Colonic mucosa (tissue), 4 donors: ENCODE measurements at places on chromosomes 16 and 17.

DNA sequence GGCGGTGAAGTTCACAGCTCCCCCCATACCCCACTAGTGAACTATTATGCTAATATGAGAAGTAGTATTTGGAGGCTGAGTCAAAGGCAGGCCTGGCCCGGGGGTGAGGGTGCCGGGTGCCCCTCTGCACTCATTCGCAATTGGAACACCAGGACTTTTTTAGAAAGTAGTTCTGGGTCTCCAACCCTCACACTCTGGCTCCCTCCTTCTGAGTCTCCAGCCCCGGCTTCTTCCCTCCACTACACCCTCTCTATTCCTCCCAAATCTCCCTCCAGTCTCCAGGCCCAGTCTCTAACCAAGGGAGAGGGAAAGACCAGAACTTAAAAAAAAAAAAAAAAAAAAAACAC, 11.3 kb upstream of the HOXB2 start:
- DNase-seq = no peak

DNA sequence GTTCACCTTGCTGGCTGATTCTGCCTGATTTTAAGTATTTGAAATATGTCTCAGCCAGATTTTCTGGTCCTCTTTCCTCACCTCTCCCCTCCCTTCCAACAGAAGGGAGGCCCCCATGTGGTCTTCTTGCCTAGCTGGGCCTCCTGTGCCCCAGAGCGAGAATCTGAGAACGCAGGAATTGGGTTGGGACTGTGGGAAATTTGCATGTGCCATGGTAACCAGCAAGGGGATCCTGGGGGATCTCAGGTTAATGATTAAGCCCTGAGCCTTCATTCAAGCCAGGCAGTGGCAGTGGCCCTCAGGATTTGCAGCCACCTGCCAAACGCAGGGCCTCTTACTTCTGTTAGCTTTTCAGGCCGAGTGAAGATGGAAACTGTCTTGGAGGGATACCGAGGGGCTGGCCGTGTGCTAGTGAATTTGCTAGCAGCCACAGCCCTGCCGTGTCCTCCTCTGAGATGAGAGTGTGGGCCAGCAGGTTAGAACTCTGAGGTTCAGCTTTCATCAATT, 40.2 kb downstream of the KSR1 start:
- DNase-seq = no peak

DNA sequence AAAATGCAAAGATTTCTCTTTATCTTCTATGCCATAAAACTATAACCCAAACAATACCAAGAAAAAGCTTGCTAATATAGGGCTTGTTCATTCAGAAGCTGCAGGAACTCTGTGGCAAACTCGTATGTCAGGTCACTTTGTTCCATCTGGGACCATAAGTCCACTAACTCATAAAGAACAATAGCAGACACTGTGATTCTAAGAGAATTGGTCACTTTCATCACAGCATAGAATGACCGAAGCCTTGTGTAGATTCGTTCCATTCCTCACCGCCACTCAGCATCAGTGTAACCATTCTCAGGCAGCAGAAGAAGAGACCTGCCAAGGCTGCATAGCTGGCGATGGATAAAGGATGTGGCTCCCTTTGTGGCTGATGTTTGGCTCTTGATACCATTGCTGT, 30.3 kb upstream of the VAT1L start:
- no peak for DNase-seq

DNA sequence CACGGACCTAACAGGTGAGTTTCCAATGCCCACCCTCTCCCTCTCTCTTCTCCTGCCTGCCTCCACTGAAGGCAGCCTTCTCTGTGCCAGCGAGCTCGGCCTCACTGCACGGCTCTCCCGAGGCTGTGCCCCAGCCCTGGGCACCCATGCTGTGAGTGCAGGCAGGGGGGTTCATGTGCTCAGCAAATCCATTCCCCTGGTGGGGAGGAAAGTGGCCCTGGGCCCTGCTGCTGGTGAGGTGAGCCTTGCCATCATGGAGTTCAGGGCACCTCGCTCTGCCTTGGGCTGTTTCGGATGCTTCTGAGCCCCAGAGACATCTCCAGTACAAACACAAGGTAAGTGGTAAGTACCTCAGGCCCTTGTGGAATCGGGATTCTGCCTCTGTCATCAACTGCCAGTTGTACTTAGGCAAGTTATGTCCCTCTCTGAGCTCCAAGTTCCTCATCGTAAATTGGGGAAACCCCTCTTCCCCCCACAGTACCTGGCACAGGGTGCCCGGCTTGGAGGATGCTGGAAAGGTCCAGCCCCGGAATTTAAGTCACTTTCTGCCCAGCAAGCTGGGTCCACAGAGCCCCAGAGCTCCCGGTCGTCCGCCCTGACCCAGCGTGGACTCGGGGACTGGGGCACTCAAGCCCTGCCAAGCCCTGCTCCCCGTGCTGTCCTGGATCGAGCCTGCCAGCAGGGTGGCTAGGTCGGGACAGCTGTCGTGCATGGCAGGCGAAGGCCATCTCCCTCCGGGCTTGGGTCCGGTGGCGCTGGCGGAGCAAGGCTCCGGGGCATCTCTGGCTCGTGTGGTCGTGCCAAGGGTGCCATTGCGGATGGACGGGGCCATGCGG, 684 bp upstream of the NUDT16L1 start:
- DNase-seq = no peak

- no peak for DNase-seq
Observed at GRCh38 chr17:586920-587685, 127.5 kb downstream of the VPS53 start.
